Activated T-cell treated with anti-CD3 and anti-CD28 coated beads, Interleukin-2, amount 50 U/mL, for 1 hour (primary cell): ENCODE measurements at places on chromosomes 3 and 15.

GRCh38 chr15:73700041-73700842, 16.1 kb downstream of the CD276 start:
- DNase-seq, result peak; percentile 69

- no peak for DNase-seq
Measured at GRCh38 chr3:61876797-61877196, 315.4 kb downstream of the PTPRG start.

DNA sequence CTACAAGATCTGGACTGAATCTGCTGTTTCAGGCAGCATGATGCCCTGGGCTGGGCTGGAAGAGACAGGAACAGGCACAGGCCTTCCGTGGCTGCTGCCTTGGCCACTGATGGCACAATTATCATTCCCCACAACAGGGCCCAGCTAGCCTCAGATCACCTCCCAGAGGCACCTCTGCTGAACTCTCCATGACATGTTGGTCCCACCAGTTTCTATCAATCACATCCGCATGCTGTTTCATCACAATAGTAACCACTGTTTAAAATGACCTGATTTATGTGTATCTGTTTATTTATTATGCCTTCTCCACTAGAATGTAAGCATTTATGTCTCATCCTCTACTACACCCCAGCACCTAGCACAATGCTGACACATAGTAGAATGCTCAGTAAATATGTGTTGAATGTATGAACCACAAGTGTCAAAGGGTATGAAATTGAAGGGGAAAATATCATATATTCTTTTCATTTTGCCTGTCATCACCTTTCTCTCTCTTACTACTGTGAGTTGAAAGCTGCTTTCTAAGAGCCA, 32.7 kb upstream of the ZBTB38 start:
- no peak for DNase-seq

GRCh38 chr3:137165117-137165806, 207.5 kb downstream of the IL20RB start:
- no peak for DNase-seq

- DNase-seq, result no peak
Measured at GRCh38 chr15:75924576-75924975, 20.9 kb downstream of the FBXO22 start.

DNA sequence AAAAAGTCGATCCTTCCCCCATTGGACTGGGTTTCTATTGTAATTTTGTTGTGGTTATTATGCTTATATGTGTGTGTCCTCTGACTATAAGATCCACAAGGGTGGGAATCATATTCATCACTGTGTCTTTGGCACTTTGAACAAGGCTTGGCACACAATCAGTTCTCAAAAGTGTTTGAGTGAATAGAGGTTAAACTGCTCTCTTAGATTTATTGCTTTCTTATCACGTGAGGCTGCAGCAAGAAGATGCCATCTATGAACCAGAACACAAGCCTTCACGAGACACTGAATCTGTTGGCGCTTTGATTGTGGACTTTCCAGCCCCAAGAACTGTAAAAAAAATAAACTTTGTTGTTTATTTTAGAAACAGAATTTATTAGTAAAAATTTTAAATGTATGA, 295.0 kb upstream of the MDFIC2 start:
- no peak for DNase-seq

- DNase-seq, result no peak
Measured at GRCh38 chr3:49634736-49635135, 39.4 kb upstream of the APEH start.

DNA sequence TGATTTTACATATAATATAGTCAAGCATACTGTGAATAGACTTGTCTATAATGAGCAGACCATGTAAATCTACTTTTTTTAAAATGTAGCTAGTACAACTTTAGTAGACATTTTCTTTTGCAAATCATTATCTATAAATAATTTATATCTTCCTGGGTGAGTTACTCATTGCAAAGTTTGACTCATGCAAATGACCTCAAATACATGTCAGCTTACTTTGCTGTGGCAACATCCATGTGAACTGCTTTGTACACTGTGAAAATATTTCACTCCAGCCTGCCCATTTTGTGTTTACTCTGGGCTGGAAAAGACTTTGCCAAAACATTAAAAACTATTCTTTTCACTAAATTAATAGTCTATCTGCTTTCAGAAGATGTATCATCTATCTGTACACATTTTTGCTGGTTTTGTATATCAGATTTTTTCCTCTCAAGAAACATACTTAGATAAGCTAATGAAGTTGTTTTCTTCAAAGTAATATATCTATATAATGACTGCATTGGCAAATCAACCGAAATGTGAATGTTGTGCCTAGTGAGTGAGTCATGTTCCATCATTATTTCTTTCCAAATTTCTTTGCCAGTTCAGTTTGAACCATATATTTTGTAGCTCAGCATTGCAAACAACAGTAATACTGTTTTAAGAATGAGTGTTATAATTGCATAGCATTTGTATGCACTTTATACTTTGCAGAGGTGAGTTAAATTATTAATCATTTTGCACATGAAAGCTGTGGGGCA, 26.5 kb downstream of the IGSF10 start:
- DNase-seq, result no peak

DNA sequence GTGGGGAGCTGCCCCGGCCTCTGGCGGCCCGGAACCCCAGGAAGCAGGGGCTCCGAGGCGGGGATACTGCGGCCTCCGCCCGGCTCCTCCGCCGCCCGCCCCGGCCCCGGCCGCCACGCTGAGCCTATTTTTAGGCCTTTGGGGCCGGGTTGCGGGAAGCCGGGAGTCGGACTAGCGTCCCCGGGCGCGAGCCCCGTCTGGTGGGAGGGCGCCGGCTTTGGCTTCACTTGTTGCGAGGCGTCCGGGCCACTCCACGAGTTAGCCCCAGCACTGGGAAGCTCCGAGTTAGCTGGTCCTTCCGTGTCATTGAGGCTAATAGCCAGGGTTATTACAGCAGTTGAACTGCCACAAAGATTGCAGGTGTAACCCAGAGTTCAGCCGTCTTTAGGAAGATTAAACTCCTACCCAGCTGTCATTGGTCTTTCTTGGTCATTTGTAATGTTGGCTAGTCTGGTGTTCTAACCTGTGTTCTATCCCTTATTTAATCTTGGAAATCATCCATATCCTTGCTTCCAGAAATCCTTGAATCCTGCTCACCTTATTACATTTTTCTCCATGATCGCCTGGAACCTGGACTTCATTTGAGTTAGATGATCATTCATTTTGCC, 791 bp downstream of the GYG1 start:
- DNase-seq, result no peak

GRCh38 chr15:70512772-70513362, 250.5 kb downstream of the UACA start:
- DNase-seq, result peak; percentile 66

GRCh38 chr3:185935465-185936272, 2.1 kb downstream of the TRA2B start:
- no peak for DNase-seq

GRCh38 chr3:195032955-195033354, 238.0 kb downstream of the XXYLT1 start:
- no peak for DNase-seq

- DNase-seq, result no peak
Measured at GRCh38 chr3:157098823-157099185, 61.1 kb downstream of the CCNL1 start.

DNA sequence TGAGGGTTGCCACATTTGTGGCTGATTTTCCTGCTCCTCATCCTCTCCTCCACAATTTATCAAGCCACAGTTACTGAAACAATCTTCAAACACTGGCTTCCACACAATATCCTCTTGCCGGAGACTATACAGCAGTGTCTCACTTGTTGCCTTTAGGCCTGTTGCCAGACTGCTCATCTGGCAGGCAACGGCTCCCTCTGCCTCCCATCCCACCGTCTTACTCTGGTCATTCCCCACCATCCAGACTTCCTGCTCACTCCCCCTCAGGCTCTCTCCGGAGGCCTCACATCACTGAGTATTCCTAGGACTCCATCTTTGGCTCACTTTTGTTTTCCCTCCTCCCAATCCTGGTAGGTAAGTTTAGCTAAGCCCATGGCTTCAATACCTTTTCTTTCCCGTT, 301.9 kb downstream of the IL20RB start:
- no peak for DNase-seq

DNA sequence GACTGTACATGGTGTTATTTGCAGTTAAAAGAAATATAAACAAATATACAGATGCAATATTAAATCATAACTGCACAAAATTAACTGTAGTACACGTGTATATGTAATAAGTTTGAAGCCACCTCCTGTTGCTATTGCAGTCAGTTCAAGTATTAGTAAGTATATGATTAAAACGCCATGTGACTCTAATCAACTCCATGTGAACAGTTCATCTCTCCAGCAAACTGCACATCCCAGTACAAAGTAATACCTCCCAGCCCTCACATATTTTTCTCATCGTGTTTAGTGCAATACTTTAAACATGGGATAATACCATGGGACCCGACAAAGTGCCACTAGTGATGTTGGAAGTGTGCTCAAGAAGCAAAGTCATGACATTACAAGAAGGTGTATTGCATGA, 34.6 kb downstream of the PDCD10 start:
- DNase-seq, result no peak

- no peak for DNase-seq
Measured at GRCh38 chr15:99068186-99068585, 36.7 kb upstream of the SYNM start.

- peak; percentile 21 for DNase-seq
Measured at GRCh38 chr15:88647351-88648105, 8.7 kb downstream of the ISG20 start.

DNA sequence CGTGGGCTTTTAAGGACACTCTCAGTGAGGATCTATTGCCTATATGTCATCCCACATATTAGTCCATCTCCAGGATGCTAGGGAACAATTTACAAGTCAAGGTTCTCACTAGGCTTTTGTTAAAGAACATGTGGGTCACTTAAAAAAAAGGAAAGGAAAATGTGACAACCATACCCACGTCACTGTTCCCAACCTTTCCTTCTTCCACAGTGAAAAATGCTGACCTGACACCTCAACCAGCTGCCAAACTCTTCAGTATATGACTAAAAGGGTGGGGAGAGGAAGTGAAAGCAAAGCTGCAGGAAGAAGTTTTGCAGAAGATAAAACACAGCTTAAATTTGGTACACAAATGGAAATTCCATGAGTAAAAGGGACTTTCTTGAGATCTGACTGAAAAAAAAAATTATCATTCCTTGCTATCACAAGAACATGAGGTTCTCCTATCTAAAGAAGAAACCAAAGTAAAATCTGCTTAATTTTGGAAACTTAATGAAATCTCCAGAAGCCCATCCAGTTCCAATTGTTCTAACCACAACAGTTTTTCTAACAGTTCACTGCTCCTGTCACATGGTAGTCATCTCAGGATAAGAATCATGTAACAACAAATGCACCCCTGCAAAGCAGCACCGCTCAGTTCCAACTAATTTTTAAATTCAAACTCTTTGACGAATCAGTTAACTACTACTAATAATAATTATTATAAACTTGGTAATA, 117.0 kb upstream of the TSPAN3 start:
- no peak for DNase-seq

GRCh38 chr3:132840201-132840700, 118.0 kb upstream of the NPHP3 start:
- no peak for DNase-seq

DNA sequence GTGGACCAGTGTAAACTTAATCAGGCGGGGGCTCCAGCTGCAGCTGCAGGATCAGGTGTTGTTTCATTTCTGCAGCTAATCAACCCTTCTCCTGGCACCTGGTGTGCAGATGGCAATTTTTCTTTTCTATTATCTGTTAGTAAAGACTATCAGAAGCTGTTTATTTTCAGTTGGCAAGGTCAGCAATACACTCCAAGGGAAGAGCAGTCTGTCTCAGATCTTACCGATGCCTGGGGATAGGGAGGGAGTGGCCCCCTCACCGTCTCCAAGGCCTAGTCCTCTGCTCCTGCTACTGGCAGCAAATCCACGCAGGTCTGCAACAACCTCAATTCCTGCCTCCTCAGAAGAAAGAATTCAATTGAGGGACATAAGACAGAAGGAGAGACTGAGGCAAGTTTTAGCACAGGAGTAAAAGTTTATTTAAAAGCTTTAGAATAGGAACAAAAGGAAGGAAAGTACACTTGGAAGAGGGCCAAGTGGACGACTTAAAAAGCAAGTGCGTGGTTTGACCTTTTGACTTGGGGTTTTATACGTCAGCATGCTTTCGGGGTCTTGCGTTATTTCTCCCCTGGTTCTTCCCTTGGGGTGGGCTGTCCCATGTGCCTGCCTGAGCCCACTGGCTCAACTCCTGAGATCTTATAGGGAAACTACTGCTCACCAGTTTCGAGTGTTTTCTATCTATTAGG, 9.2 kb downstream of the CCRL2 start:
- no peak for DNase-seq

- DNase-seq, result no peak
Measured at GRCh38 chr3:47443611-47443995, 32.1 kb downstream of the SCAP start.

DNA sequence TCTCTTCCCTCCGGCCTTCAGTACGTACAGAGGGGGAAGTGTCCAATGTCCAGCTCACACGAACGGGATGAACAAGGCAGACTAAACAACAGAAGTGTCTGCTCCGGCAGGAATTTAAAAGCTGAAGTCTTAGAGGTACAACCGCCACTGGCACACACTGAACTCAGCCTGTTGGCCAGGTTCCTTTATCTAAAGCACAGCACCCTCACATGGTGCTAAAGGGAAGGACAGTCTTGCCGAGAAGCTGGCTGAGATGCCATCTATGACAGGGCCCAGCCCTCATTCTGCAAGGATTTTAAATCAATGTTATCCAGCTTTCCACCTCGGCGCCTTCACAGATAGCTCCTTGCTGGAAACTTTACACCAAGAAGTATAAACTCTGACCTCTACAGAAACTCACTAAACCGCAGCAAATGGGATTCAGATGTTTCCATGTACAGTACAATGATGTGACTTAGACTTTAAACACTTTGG, 2.8 kb downstream of the ADAMTS17 start:
- DNase-seq, result peak; percentile 65

DNA sequence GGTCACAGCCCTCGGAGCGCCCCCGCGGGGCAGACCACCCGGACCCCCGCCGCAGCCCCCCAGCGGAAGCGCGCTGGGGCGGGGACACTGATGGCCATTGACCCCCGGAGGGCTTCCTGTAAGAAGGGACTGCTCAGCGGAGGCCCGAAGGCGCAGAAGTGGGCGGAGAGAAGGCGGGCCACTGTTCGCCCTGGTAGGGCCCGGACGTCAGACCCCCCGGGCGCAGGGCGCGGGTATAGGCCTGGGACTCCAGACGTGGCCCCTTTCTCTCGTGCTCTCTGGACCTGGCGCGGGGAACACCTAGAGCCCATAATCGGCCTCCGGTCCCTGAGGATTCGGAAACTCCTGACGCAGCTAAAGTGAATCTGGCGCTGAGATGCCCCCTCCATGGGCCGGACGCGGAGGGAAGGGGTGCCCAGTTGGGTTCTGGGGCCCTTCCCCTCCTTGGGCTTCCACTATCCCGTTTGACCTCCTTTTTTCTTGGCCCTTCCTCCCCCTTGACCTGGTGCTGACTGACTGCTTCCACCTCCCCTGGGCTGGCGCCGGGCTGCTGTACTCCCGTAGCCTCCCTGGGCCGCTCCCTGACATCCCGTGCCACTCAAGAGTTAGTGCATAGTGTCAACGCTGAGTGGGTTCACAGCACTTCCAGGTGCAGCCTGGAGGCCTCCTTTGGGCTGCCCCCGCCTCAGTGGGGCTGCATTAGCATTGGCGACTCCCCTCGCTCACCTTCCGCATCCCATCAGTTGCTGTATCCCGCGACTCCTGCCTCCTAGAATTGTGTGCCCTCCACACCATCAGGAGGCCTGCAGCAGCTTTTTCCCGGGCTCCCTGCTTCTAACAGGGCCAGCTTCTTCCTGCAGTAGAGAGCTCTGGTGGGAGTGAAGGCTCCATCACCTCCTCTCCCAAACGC, 694 bp downstream of the ABTB1 start:
- DNase-seq, result no peak
